Hematopoietic multipotent progenitor cell treated with erythropoietin and hydrocortisone succinate and interleukin-3 and kit ligand, for 6 days (in vitro differentiated cells): ENCODE measurements at places on chromosomes 11 and 22.

GRCh38 chr11:45155627-45156180 is 9.3 kb downstream of the PRDM11 start:
- no peak for DNase-seq

DNA sequence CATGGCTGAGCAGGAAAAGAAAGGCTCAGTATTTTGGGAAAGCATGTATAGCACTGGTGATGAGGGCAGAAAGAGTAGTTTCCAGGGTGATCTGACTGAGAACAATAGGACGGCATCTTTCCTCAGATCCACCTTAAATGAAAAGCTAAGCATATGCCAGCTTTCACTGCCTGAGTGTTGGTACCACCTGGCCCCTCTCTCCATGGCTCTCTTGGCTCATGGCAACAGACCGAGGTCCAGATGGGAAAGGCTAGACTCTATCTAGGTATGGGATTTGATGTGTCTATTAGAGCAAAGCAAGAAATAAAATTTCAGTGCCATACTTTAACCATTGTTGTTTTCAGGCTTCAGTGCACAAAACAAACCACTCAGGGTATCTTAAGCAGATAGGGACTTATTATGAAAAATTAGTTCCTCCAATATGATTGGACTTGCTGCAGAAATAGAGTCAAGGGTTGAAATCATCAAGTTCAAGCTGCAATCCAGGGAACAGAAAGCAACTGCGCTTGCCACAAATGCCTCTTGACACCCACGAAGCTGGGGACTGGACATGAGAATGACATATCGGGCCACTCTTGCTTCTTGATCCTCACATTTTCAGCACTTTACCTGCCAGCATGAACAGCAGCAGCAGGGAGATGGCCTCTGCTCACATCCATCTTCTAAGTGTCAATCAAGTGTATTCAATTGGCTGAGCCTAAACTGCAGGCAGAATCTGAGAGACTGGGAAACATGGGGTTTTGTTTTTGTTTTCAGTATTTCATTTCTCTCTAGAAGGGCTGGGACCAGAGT is 64.0 kb upstream of the SNX19 start:
- DNase-seq, result no peak

- DNase-seq, result no peak
Measured at GRCh38 chr11:88739524-88739923, 326.3 kb downstream of the GRM5 start.

DNA sequence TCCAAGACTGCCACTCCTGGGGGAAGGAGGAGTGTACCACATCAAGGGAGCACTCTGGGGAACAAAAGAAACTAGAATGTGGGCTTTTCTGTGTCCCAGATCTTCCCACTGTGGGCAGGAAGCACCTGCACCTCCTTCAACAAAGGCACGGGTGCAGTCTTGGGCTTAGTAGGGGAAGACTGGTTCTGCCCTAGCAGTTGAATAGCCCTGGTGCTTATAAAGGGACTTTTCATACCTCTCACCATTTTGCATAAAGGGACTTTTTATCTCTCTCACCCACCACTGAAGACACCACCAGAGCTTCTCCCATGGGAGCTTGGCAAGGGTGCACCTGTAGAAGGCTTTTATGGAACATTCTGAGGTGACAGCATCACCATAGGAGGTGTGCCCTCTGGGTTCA is 65.8 kb upstream of the MS4A8 start:
- DNase-seq, result no peak

- DNase-seq, result no peak
Measured at GRCh38 chr11:130874955-130875531, 41.2 kb downstream of the SNX19 start.
